Cardiac muscle cell (in vitro differentiated cells and primary cell): ENCODE measurements at places on chromosomes 7 and 10. TPM values are rescaled to one million over a fixed set of nuclear protein-coding genes. Genes with fewer than 3 reads are reported as not detected.

DNA sequence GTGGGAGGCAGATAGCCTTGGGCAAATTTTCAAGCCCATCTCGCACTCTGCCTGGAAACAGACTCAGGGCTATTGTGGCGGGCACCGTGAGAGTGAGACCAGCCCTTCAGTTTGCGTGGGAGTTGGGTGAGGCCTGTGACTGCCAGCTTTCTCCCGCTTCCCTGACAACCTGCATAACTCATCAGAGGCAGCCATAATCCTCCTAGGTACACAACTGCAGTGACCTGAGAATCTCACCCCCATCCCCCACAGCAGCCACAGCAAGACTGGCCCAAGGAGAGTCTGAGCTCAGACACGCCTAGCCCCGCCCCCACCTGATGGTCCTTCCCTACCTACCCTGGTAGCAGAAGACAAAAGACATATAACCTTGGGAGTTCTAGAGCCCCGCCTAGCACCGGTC is 275.4 kb downstream of the GRID1 start:
- no peak for DNase-seq

COL28A1 gene
- total RNA-seq = 0.21 and 0.83 TPM in 2 replicates

DNA sequence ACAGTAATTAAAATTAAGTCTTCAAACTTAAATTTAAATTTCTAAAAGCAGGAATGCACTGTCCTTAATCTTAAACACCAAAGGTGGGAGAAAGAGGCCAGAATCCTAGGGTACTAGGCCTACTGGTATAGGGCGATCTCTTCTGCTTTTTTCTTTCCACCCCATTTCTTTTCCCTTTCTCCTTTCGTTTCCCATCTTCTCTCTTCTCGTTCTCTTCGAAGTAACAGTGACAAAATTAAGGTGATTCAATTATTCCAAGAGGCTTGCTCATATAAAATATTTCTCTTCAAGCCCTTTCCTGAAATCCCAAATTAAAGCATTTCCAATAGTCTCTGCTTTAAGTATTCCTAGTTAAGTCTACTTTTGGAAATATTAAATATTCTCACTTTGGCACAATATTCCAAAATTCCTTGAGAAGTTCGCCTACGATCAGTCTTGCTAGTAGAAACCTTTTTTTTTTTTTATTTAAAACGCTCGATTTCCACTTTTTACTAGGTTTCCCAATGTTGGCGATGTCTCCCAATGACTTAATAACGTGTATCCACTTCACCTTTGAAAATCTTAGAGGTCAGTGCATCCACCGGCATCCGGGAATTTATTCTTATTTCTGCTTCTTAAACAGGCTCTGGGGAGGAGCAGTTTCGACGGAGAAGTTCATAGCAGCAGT is 765 bp upstream of the LCOR start:
- no peak for DNase-seq

TWIST1 gene
- 43.5 and 44.6 TPM in 2 replicates for total RNA-seq

DNA sequence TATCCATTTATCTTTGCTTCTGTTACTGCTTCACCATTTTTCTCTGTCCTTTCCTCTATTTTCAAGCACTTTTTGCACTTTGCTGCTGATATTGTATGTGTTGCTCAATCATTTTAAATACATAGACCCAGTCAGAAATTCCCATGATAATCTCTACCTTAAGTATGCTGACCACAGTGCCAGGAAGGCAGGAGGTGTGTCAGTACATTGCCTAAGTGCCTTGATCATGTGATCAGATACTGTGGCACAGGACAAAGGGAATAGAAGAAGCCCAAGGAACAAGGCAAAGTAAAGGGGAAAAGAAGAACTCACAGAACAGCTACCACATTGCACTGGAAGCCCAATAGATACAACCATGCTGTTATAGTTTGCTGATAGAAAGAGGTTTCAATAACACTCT is 53.7 kb upstream of the CD36 start:
- DNase-seq = peak; percentile 86

- no peak for DNase-seq
Observed at GRCh38 chr7:128885370-128886187, 22.9 kb downstream of the ATP6V1F start.

GRCh38 chr10:118409295-118409694 is 67.2 kb upstream of the FAM204A start:
- no peak for DNase-seq

DNA sequence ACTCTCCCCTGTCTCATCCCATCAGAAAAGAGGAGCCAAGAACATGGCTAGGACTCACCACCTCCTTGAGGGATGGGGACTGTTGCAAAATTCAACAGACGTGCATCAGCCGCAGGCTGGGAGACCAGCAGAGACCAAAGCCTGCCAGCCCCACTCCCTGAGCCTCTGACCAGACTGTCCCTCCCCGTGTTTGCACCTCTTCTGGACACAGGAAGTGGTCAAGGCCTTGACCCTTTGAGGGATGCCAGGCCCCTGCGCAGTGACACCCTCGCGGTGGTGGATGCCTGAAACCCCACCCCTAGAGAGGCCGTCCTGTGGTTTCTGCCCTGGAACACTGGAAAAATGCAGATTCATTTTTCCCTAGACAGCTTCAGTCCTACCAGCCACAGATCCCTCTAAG is 128.4 kb upstream of the TCF7L2 start:
- DNase-seq = peak; percentile 83

DNA sequence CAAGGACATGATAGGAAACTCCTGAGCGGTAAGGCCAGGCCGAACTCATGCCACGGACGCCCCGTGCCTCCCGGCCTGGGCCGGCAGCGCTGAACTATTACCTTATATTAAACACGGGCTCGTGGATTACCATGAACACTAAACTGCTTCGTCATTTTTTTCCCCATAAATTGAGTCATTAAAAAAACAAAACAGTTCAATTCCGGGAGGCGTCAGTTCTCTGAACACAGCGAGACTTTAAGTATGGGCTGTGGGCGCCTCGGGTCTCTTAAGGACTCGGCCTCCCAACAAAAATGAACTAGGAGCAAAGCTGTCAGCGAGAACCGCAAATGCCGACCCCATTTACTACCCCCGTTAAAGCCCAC is 519 bp downstream of the PITRM1 start:
- DNase-seq = peak; percentile 10
